Tibial nerve (tissue), 4 donors: ENCODE measurements at places on chromosomes 16 and 17. TPM values are rescaled to one million over a fixed set of nuclear protein-coding genes. Genes with fewer than 3 reads are reported as not detected.

The CES5A gene
- total RNA-seq: not detected

DNA sequence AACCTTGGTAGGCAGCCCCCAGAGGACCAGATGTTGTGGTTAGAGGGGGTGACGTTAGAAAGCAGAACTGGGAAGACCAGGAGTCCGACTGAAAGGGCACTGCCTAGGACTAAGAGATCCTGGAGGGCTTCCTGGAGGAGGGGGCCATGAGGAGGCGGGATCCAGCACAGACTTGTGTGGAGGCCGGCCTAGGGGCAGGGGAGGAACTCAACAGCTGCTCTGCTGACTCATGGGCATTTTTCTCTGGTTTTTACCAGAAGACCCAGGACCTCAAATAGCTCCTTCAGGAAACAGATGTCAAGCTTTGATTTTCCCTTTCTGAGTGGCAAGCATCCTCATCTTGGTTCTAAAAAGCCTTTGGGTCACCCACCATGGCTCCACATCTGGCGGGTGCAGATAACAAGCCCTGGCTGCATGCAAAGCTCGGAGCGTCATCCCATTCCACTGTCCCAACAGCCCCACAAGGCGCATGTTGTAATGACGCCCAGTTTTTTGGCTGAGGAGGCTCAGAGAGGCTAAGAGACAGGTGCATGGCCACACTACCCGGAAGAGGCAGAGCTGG is 29.0 kb downstream of the IL21R start:
- DNase-seq: no peak

- DNase-seq: no peak
Observed at GRCh38 chr17:64634218-64634617, 27.9 kb downstream of the SMURF2 start.

- DNase-seq: no peak
Observed at GRCh38 chr17:82687871-82688270, 10.6 kb downstream of the RAB40B start.

DNA sequence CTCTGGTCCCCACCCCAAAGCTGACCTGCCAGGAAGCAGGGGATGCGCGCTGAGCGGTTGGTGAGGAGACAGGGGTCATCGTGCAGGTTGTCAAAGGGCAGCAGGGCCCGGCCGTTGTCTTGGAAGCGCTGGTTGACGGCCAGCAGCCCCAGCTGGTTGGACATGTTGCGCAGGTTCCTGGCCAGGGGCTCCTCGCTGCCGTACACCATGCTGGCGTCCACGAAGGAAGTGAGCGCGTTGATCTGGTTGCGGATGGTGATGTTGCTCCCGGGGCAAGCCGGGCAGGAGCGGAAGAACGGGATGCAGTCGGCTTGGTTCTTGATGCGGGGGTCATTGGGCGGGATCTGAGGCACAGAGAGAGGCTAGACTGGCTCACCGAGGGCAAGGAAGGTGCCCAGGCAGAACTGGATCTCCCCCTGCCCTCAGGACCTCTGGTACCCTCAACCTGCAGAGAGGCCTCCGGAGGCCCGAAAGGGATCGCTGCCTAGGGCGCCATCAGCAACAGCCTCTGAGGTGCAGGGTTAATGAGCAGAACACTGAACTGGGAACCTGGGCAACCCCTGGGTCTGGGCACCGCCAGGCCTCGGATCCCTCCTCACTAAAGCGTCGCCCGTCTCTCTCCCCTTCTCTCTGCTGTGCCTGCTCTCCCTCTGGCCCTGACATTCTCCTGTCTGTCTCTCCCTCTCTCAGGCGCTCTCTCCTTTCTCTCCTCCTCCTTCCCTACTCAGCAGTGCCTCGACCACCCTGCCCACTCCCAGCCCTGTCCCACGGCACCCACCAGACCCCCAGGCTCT is 2.7 kb downstream of the MPO start:
- no peak for DNase-seq

DNA sequence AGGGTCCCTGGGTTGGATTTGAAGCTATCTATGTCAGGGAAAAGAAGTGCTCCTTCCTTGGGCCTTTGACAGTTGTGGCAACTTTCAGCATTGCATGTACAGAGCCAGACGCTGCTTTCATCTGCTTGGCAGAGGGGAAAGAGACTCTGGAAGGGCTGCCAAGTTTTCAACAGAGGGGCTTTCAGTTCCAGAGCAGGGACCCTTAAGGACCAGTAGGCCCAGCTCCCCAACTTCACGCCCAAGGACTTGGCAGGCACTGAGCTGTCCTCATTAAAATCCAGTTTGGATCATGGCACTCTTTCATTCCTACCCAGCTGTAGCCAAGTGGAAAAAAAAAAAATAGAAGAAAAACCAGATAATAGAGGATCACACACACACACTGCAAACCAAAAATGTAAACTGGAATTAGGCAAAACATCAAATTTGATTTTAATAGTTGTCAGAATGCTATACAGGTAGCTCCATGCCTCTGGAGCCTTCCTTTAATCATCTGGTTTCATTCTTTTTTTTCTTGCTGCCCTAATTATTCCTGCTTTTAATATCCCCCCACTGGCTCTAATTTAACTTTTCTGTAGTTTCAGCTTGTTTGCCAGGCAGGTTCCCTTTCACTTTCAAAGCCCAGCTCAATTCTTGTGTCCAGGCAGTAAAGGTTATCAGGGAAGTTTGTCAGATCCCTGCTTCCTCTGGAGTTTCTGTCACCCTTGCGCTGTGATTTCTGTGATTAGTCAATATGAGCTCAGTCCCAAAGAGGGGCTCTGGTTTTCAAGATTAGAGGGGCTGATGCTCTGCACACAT is 702.6 kb upstream of the CDH8 start:
- no peak for DNase-seq

DNA sequence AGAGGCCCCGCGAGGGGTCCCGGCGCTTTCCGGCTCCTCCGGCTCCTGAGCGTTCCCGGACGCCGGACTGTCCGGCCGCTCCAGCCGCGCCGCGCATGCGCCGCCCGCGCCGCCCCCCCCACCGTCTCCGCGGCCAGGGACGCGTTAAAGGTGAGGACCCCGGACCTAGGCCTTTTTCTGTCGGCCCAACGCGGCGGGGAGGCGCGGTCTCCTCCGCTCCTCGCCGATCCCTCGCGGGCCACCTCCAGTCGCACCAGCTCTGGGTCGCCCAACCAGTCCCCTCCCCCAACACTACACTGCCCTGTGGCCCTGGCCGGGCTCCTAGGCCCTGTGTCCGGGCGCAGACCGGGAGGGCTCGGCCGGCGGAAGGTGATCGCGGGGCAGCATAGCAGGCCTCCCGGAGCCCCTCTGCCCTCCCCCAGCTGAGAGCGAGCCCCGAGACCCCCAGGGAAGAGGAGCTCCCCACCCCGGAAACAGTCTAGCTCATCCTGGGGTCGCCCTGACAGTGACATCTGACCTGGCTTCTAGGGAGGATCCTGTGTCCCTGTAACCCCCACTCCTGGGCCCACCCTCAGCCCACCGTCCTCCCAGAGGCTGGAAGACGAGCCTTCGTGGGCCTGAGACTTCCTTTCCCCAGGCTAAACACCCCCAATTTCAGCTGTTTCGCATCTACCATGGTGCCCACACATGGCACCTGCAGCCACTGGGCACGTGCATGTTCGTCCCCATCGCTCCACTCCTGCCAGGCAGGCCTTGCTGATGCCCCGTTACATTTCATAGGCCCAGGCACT is 14.7 kb upstream of the BCAR1 start:
- no peak for DNase-seq

DNA sequence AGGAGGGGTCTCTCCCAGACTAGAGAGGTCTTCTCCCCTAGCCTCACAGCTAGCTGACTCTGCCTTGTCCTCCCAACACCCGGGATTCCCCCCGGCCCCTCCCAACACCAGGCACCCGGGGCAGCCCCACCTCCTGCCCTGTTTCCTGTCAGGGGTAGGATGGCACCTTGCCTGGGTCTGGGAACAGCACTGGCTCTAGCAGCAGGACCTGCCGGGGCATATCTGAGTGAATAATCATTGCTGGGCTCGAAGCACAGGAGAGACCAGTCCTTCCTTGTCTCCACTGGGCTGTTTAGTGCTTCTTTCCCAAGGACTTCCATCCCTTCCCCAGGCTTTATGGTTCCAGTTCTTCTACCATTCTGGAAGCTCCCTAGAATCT is 25.7 kb downstream of the MINK1 start:
- no peak for DNase-seq

DNA sequence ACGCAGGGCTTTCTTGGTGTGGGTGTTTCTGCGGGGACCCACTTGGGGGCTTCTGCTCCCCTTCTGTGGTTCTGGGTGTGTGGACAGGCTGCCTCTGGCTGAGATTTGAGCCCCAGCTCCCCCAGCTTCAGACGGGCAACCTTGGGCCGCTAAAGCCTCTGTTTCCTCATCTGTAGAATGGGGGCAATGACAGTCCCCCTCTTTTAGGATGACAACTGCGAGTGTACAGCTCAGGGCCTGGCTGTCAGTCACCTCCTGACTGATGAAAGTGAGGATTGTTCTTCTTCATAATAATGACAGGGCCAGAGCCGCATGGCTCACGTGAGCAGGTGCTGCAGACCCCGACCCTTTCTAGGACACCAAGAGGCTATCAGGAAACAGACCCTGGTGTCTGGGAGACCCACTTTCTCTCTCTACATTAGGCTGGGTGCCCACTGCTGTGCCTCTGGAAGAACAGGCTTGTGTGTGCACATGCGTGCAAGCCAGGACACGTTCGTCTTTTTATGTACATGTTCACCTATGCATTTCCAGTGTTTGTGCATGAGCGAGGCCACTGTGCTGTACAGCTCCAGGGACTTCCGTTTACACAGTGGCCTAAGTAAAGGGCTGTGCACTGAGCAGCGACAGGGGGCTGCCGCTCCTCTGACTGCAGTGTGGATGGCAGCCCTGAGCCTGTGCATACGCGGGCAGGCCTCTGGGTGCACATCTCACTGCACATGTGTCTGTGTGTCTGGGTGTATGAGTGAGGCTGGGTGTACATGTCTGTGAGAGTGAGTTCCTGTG is 4.6 kb downstream of the SPNS3 start:
- no peak for DNase-seq

- no peak for DNase-seq
Observed at GRCh38 chr17:66813296-66813695, 21.6 kb upstream of the CACNG5 start.
